ENCODE measurements at places on chromosomes 16 and 17.

GRCh38 chr17:40809721-40810421 lies 10.1 kb upstream of the KRT28 start:
- DNase-seq: no peak

DNA sequence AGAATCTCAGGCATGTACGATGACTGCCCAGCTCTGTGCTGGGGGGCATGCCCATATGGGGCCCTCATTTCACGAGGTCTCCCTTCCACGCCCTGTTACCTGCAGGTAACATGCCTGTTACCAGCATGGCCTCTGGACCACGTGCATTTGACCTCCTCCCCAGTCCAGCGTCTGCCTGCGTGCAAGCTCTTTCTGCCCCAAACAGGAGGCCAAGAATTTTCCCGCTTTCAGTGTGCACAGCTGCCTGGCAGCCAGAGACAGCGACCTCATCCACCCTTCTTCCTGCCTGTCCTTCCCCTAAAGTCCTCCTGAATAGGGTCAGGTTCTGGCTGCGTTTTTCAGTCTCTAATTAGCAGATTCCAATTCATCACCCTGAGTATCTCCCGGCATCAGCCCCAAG lies 306.5 kb upstream of the ZFHX3 start:
- DNase-seq: no peak

- no peak for DNase-seq
Observed at GRCh38 chr17:39899215-39899614, 19.2 kb downstream of the GSDMB start.

DNA sequence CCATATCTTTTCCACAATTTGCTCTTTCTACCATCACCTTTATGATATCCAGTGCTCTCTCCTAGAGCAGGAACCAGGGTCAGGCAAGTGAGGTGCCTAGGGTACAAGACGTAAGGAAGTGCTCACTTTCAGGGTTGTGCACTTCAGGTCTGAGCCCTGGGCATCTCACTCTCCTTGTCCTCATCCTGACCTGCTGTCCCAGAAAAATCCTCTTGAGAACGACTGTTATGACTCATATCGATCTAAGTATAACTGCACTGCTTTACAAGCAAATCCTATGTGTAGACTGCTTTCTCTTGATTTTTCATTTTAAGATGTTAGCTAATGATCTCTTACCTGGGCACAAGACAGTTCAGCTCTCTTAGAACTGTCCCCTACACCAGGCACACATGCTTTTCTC lies 100.1 kb downstream of the TMEM100 start:
- no peak for DNase-seq

- no peak for DNase-seq
Observed at GRCh38 chr16:14338969-14339368, 267.9 kb downstream of the MRTFB start.

DNA sequence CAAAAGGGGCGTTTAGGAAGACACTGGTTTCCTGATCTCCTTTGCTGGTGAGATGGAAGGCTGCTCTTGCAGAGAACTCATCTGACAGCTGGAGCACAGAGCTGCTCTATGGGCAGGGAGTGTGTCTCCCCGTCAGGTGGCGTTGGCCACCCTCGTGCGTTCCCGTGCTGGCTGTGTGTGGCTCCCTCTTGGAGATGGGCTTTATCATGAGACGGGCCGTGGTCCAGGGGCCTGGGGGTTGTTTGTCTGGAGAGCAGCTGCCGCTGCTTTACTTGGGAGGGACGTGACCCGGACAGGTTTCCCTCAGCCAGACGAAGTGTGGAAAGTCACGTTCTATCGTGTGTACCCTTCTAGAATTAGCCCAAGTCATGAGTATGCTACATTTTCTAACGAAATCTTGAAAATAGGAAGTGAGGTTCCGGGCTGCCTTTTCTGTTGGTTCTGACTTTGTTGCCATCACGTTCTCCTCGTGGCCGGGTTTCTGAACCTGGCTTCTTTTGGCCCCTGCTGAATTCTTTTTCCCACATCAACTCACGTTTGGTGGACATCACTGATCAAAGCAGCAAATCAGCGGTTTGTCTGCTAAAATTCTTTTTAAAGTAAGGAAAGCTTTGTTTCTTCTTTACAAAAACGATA lies 105.6 kb upstream of the CHMP6 start:
- no peak for DNase-seq

DNA sequence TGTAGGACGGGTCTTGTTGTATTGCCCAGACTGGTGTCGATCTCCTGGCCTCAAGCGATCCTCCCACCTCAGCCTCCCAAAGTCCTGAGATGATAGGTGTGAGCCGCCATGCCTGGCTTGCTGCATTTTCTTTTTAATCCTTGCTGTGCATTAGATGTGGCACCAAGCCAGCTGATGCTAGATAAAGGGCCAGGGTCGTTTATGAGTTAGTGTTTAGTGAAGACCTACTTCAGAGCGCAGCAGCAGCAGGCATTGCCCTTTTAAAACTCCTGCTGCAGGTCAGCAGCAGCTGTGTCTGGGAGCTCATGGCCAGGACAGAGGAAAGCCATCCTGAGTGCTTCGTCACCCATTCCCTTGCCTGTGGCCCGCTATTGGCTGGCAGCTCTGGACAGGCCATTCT lies 237.3 kb downstream of the CCDC182 start:
- no peak for DNase-seq

DNA sequence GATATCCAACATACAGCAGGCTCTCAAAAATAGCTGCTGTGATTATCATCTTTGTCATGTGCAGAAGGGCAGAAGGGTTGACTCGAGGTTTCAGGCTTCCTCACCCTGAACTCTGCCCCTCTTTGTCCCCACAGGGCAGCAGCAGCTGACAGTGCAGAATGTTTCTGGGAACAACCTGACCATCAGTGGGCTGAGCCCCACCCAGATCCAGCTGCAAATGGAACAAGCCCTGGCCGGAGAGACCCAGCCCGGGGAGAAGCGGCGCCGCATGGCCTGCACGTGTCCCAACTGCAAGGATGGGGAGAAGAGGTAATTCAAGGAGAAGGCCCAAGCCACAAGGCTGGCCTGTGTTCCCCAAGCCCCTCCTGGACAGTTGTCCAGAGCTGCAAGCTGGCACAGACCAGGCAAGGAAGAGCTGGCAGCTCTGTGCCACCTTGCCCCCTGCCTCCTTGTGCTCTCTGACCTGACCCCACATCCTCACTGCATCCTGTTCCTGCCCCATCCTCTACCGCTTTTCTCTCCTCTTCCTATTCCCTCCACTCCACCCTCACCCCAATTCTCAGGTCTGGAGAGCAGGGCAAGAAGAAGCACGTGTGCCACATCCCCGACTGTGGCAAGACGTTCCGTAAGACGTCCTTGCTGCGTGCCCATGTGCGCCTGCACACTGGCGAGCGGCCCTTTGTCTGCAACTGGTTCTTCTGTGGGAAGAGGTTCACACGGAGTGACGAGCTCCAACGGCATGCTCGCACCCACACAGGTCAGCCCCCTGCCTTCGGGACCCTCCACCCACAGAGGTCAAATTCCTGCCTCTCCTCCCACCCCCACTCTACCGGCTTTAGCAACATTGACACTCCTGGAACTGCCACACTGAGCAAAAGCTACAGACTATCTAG lies 16.3 kb upstream of the PNPO start:
- no peak for DNase-seq

- DNase-seq: no peak
Observed at GRCh38 chr17:59406808-59407381, 75.4 kb downstream of the YPEL2 start.

DNA sequence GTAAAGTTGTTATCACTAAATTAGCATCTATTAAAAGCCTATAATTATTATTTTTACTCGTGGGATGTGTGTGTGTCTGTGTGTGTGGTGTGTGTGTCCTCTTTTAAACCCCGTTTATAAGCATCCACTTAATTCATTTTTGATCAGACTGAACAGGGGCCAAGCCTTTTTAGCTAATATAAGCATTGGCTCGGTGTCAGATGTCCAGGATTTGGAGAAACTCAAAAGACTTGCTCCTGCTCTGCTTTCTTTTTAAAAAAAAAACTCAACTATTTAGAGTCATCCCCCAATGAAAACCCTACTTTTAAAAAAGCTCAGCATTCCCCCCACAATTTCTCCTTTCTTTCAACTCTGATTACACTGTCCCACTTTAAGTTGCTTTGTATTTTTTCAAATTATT lies 459.3 kb upstream of the MAF start:
- no peak for DNase-seq

- peak; percentile 97 for DNase-seq
Observed at GRCh38 chr16:69565671-69566239, at the start of gene NFAT5. NFAT5 (plus strand) TSS chr16:69565966; CDS start chr16:69566302, 336 bp downstream.

DNA sequence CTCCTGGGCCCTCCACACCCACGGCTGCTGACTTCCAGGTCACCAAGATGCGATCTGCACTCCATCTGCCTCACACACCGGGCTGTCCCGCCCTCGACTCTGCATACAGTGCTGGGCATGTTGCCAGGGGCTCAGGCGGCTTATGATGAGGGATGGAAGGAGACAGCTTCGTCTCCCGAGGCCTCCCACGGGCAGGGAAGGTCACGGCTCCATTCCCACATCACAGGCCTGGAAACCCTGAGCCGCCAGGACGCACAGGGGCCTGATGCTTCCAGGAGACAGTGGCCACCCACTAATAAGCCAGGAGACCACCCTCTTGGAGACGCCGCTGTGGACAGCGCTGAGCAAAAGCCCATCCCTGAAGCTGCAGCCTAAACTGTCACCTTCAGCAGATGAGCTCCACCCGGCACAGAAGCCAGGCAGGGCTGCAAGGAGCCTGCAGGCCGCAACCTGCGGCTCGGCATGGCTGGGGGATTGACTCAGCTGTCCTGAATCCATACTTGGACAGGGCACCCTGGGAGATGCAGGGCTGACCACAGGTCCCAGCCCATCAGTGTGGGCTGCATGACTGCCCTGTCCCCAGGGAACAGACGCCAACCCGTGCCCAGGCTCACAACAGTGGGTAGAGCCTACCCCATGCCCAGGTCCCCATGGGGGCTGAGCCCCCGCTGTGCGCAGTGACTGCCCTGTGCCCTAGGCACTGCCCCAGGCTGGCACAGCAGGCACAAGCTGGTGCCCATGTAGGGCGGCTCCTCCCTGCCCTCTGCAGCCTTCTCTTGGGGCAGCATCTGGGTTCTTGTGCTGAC lies 34.4 kb downstream of the SLC7A5 start:
- DNase-seq: peak; percentile 29

GRCh38 chr16:85449885-85450245 lies 163.3 kb upstream of the GSE1 start:
- no peak for DNase-seq

- peak; percentile 65 for DNase-seq
Observed at GRCh38 chr16:58499615-58500351, at the start of gene NDRG4. NDRG4 (plus strand) TSS chr16:58500143; CDS start chr16:58500249, 106 bp downstream.

GRCh38 chr17:68455901-68456338 lies 1.4 kb downstream of the WIPI1 start:
- DNase-seq: no peak

- no peak for DNase-seq
Observed at GRCh38 chr17:27985736-27986399, 56.6 kb upstream of the NLK start.

- no peak for DNase-seq
Observed at GRCh38 chr16:31493506-31494125, 10.7 kb downstream of the SLC5A2 start.

All from activated T-cell treated with anti-CD3 and anti-CD28 coated beads, Interleukin-2, amount 50 U/mL, for 48 hours (primary cell).